AG04449 (cell line): ENCODE measurements at places on chromosomes 3 and 15.

DNA sequence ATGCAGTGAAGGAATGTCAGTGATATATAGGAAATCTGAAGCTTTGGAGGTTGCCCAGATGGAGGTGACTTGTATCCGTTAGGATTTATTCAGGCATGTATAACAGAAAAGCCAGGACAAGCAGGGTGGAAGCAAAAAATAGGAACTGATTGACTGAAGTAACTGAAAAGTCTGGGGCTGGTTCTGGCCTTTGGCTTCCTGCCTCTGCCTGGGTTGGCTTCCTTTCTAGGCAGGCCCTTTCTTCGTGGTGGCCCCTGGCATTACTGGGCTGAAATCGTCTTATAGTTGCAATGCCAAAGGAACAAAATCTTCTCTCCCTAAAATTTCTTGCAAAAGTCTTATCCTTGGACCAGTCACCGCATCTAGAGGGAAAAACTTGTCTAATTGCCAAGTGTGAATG is 386.1 kb downstream of the PTPRG start:
- no peak for DNase-seq

DNA sequence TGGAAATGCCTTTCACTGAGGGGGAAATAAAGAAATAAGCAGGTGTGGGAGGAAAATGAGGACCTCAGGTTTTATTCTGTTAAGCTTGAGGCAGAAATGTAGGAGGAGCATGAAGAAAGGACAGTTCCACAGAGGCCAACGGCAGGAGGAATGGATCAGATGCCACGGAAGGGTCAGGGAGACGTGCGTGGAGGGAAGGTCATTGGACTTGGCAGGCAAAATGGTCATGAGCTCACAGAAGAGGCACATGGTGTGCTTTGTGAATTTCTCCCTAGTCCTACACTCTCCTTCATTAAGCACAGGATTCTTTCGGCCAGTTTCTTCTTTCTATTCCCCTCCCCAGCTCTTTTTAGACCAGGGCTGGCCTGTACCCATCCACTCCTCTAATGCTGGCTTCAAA is 32.5 kb upstream of the THSD4 start:
- DNase-seq, result no peak

GRCh38 chr15:35448294-35448693 is 97.7 kb downstream of the DPH6 start:
- no peak for DNase-seq

DNA sequence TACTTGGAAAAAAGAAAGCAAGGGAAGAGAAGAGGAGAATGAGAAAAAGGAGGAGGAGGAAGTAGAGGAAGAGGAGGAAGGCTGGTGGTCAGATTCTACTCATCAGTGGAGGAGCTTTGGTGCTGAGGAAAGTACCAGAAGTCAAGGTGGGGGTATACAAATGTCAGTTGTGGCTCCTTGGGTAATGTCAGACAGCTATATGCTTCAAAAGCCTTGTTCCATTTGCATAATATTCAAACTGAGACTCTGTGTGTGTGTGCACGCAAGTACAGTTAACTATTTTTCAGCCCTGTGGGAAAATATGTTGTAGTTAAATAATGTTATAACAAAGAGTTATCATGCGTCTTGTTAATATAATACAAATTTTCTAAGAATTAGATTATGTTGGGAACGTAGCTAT is 609.7 kb downstream of the PDCD6IP start:
- DNase-seq, result no peak

GRCh38 chr15:88800738-88801137 is 2.5 kb upstream of the ACAN start:
- DNase-seq, result no peak

GRCh38 chr3:39347586-39347876 is 18.0 kb downstream of the CCR8 start:
- no peak for DNase-seq

GRCh38 chr15:81304226-81304625 is 19.7 kb downstream of the STARD5 start:
- DNase-seq, result peak; percentile 59

GRCh38 chr3:108125550-108126071 is 34.8 kb upstream of the CD47 start:
- DNase-seq, result no peak

- DNase-seq, result no peak
These were observed 819.7 kb upstream of the ALCAM start for GRCh38 chr3:104547031-104547430.

- no peak for DNase-seq
These were observed 14.4 kb upstream of the SENP7 start for GRCh38 chr3:101527441-101527840.

GRCh38 chr3:128767094-128767750 is 41.2 kb downstream of the RAB7A start:
- no peak for DNase-seq

- DNase-seq, result no peak
These were observed 103.8 kb downstream of the FBLN2 start for GRCh38 chr3:13652728-13653127.

DNA sequence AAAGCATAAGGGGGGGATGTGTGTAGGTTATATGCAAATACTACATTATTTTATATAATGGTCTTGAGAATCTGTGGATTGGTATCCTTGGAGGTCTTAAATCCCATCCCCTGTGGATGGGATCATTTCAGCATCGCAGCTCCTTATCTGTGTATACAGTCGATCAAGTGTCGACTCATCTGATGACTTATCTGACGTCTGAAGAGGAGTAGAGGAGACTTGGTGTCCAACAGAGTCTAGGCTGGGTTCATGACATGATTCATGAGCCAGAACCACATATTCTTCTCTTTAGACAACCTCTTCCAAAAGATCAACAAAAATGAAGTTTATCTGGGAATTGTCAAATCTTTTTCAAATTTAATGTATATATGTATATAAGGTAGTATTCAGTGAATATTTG is 220.7 kb downstream of the NR2F2 start:
- no peak for DNase-seq

DNA sequence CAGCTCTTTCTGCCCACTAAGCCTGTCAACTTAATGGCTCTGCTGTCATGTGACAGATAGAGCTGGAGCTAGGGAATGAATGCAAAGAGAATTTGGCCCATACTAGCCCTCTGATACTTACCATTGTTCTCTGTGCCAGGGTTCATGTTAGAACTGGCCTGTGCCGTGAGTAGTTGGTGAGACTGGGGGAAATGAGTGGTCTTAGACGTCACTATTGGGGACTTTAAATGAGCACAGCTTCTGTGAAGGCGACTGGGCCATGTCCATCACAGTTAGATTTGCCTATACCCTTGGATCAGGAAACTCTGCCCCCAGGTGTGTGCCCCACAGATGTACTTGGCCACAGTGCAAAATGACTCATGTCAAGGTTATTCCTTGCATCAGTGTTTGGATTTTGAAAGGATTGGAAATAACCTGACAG is 124.9 kb downstream of the PTPRG start:
- no peak for DNase-seq

GRCh38 chr3:47617086-47618010 is 38.7 kb upstream of the CSPG5 start:
- DNase-seq, result no peak

- DNase-seq, result no peak
These were observed 4.4 kb downstream of the SH3BP5 start for GRCh38 chr3:15327941-15328340.
